ENCODE measurements at places on chromosomes 1 and 21.

GRCh38 chr1:171188388-171189266, 3.5 kb downstream of the FMO2 start:
- peak; percentile 49 for DNase-seq

- DNase-seq: no peak
Measured at GRCh38 chr1:56533621-56534020, 45.7 kb downstream of the PLPP3 start.

- DNase-seq: no peak
Measured at GRCh38 chr1:81125672-81126071, 675.1 kb upstream of the ADGRL2 start.

DNA sequence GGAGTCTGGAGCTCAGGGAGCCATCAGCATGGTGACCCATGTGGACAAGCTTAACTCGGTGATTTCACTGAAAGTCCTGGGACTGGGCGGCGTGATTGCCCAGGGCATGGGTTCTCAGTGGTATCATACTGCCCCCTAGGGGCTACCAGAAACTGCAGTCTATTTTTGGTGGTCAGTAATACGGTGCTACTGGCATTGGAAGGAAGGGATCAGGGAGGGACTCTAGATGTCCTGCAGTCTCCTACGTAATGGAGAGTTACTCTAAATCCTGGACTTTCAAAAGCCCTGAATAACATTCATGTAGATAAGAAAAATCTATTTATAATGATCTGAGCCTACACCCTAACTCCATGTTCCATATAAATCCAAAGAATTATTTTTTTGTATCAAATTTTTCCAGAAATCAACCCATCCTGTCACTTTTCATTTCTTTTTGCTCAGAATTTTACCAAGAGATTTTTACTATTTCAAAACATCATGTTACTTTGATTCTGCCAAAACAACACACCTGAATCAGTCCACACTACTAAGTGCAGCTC, 37.3 kb downstream of the PABPC4 start:
- DNase-seq: peak; percentile 62

DNA sequence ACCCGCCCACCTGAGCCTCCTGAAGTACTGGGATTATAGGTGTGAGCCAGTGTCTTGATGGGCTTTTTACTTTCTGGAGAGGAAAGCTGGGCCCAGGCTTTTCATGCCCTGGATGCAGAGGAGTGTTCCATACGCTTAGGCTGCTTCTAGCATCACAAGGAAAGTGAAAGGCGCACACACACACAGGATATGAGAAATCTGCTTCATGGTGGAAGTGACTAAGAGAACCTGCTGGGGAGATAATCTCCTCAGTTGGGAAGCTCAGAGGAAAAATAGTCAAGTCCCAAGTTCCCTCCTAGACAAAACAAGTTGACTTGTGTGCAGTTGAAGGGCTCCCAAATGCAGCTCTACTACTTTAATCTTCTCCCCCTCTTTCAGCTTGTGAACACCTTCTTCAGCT, 2.2 kb downstream of the NUDC start:
- no peak for DNase-seq

- no peak for DNase-seq
Measured at GRCh38 chr1:6234502-6235295, 1.1 kb downstream of the ICMT start.

DNA sequence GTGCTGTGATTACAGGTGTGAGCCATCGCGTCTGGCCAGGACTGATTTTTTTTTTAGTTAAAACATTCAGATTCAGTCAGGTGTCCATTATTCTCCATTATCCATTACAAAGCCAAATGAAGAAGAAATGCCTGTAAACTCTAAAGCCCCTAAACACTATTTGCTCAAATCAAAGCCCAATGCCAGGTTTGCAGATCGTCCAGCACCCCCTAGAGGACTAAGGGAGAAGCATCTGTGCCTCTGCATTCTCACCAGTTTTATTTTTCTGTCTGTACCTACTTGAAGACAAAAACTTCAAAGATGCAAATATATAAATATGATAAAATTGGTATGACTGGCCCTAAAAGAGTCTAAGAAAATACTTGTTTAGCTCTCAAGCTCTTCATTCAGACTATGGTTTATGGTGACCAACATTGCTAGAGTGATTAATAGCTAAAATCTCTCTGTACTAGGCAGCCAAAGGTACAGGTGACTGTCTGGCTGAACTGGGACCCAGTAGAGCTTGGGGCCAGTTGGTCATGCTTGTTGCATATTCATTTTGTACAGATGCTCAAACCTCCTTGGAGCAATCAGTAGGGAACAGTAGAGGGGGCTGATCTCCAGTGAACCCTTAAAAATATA, 138.4 kb downstream of the SYT2 start:
- peak; percentile 35 for DNase-seq

DNA sequence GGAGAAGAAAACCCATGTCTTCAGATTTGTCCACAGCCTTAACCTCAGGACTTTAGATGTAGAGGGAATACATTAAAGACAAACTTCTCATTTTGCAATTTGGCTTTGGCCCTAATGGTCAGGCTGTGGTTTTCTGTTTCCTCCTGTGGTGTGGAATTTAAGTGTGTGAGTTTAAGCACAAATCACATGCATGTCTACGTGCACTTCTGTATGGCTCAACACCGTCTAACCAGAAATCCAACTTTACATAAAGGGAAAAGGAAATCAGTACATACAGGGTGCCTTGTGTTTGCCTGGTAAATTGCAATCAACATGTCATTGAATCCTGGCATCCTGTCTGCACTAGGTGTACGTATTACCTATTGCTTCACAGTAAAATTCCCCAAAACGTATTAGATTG, 1.2 kb upstream of the ZNF124 start:
- no peak for DNase-seq

GRCh38 chr1:217261636-217262035, 369.3 kb downstream of the GPATCH2 start:
- no peak for DNase-seq

DNA sequence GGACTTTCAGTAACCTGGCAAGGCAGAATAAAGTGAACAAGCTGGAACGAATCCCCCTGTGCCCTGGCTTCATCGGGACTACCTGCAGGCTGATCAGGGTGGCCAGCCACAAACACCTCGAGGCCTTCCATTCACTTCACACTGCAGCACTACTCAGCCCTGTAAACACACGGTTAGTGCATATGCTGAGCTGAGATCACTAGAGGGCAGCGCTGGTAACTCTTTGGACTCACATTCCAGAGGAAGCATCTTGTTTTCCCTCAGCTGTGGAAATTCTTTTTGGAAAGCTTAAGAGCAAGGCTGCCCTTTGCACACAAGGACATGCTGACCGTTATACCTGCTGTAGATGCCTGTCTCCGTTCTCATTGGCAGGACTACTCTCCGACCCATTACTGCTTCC, 32.1 kb downstream of the PCSK9 start:
- DNase-seq: no peak

DNA sequence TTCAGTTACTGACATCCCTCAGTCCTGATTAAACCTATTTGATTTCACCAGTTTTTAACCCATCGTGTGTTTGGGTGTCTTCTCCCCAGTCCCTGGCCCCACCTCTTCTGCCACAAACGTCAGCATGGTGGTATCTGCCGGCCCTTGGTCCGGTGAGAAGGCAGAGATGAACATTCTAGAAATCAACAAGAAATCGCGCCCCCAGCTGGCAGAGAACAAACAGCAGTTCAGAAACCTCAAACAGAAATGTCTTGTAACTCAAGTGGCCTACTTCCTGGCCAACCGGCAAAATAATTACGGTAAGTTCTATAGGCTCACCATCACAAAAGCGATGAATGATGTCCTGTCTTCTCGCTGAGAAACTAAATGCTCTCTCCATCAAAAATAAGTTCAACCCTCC, 28.7 kb downstream of the NBPF3 start:
- peak; percentile 37 for DNase-seq

DNA sequence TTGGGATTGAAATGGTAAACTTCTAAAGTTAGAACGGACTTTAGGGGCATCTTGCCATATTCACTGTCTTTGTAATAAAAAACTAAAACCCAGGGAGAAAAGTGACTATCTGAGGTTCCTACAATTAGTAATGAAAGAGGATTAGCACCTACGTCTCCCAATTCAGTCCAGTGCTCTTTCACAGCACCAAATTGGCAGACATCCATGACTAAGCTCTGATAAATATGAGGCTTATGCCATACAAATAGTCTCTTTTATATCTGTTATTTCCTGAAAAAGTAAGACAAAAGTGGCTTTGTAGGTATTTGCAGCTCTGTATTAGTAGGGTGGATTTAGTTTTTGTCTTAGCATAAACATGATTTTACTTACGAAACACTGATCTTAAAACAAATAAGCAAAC, 315.0 kb upstream of the NRIP1 start:
- no peak for DNase-seq

- DNase-seq: no peak
Measured at GRCh38 chr1:95509989-95510388, 276.0 kb downstream of the RWDD3 start.

GRCh38 chr1:220013497-220013896, 32.8 kb downstream of the EPRS1 start:
- DNase-seq: no peak

GRCh38 chr1:109240158-109241152, 8.9 kb upstream of the CELSR2 start:
- DNase-seq: no peak

- no peak for DNase-seq
Measured at GRCh38 chr1:192610112-192610889, 25.6 kb upstream of the RGS13 start.

DNA sequence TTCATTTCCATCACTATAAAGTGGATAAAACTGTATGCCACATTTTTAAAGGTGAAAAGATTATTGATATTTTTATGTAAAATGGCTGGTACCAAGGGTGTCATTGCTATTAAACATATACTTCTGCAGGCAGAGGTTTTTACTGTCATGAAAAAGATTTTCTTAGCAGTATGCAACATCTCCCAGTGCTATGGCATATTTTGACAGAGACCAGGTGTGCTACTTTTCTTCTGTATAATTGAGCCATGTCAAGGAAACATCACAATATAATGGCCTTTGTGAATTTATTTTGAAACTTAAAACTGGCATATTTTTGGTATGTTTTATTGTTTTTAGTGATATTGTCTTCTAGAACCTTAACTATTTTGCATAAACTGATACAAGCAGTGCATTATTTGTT, 216.6 kb upstream of the C1orf105 start:
- no peak for DNase-seq

- DNase-seq: no peak
Measured at GRCh38 chr1:101407505-101408211, 170.8 kb downstream of the S1PR1 start.

DNA sequence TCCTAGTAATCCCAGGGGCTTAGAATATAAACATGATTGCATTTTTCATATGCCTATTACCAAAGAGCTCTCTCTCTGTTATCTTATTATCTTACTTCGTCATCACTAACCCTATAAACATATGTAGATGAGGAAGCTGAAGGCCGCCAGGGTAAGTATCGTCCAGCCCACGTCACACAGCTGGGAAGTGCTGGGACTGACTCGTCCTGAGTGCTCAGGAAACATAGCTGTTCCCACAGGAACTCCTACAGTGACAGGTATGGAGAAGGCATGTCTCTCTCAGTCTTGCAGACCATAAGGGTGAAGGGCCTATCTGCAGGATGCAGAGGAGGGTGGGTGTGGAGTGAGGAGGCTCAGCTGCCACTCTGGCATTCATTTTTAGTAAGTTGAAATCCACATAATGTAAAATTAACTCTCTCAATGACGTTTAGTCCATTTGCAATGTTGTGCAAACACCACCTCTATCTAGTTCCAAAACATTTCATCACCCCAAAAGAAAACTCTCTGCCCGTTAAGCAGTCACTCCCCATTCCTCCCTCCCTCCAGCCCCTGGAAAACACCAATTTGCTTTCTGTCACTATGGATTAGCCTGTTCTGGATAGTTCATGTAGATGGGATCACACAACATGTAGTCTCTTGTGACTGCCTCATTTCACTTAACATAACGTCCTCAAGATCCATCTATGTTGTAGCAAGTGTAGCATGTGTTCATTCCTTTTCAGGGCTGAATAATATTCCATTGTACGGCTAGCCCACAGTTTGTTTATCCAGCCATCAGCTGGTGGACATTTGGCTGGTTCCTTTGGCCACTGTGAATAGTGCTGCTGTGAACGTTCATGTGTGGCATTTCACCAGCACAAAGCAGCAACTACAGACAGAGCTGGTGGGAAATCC, 68.3 kb downstream of the TCP10L start:
- DNase-seq: no peak

GRCh38 chr1:5950201-5950895, 41.9 kb downstream of the NPHP4 start:
- DNase-seq: no peak

- no peak for DNase-seq
Measured at GRCh38 chr1:158961178-158961577, 29.8 kb downstream of the PYHIN1 start.

DNA sequence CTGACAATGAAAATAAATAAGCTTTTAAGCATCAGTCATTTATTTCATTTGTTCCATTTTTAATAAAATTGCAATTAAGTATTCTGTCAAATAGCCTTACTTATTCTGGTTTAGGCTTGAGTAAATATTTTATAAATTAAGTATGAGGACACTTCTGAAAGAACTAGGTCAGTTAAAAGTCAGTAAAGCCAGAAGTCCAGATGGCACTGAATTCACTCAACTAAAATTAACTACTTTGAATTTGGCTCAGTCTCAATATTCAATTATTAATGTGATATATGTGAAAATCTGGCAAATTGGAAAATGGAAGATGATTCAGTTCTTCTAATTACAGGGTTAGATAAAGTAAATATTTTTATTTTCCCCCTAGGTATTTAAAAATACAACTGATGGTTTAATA, 174.2 kb downstream of the BRINP3 start:
- no peak for DNase-seq
